ENCODE measurements at places on chromosomes 7 and 10.

DNA sequence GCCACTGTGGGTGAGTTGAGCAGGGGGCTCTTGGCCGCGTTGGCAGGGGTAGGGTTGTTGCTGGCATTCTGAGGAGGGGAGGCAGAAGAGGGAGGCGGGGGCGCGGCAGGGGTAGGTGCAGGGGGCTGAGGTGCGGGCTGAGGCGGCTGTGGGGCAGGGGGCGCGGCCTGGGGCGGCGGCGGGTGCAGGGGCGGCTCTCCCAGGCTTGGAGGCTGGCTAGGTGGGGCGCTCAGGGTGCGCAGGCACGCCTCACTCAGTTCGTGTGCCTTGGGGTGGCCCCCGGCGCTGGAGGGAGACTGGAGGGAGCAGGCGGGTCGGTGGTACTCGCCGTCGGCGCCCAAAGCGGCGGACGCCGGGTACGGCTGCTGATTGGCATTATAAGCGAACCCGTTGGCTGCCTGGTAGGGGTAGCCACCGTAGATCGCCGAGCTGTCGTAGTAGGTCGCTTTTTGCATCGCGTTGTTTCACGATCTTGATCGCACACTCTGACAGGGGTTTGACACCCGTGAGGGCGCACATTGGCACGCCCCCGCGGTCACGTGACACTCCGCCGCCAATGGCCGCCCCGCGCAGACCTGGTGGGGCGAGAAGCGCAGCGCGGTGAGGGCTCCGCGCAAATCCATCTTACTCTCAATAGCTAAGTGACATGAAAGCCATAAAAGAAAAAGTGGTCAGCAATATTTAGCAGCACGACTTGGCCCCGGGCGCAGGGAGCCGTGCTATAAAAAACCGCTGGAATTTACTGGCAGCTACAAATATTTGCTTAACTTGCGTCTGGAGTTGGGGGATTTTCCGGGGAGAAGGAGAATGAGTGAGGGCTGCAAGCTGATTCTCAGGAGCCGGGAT is 7.9 kb upstream of the HOXA2 start:
- no peak for DNase-seq

- DNase-seq = no peak
Measured at GRCh38 chr7:26891400-26892350, 27.3 kb upstream of the SKAP2 start.

- no peak for DNase-seq
Measured at GRCh38 chr10:133489816-133490588, 36.3 kb downstream of the SCART1 start.

- no peak for DNase-seq
Measured at GRCh38 chr7:151655555-151655954, 135.9 kb upstream of the RHEB start.

DNA sequence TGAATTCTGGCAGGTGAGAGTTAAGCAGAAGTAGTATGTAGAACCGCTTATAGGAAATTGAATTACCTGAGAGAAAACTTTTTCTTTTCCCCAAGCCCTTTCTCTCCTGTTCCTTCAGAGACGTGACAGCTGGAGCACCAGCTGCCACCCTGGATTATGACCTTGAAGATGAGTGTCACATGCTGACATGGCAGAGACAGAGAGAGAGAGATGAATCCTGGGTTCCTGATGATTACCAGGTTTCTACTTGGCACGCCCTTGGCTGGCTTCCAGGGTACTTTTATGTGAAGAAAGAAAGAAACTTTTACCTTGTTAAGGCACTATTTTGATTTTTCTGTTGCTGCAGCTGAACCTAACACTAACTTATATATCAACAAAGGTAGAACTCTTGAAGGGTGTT is 99.9 kb downstream of the GPR26 start:
- DNase-seq = peak; percentile 4

GRCh38 chr10:12214763-12215218 is 18.8 kb downstream of the CDC123 start:
- DNase-seq = peak; percentile 85

- peak; percentile 93 for DNase-seq
Measured at GRCh38 chr10:101067356-101068083, 5.7 kb downstream of the KAZALD1 start.

- DNase-seq = no peak
Measured at GRCh38 chr10:86252556-86252955, 114.0 kb downstream of the GRID1 start.

DNA sequence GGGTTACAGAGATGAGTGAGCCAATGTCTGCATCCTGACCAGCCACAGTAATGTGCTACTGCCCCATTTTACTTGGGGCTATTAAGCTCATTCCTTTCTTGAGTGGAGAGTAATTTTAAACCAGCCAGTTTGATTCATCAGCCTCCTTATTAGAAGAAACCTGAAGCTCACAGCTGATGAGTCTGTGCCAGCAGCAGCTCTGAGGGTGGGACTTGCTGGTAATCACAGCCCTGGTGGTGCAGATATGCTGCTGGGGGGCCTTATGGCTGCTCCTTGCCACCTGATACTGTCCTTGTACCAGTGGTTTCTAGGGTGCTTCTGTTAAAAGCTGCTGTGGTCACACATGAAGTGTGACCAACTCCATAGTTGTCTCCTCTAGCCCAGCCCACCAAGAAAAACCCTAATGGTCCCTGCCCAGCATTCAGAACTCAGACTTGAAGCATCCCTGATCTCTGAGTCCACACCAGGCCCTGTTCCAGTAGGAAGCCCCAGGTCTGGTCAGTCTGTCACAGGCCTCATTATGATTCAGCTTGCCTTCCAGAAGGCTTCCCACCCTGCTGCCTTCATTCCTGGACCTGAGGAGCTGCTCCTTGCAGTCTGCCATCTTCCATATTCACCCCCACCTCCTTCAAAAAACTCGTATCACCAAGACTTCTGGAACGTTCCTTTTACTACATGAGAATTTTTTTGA is 28.9 kb upstream of the RBM20 start:
- DNase-seq = no peak

DNA sequence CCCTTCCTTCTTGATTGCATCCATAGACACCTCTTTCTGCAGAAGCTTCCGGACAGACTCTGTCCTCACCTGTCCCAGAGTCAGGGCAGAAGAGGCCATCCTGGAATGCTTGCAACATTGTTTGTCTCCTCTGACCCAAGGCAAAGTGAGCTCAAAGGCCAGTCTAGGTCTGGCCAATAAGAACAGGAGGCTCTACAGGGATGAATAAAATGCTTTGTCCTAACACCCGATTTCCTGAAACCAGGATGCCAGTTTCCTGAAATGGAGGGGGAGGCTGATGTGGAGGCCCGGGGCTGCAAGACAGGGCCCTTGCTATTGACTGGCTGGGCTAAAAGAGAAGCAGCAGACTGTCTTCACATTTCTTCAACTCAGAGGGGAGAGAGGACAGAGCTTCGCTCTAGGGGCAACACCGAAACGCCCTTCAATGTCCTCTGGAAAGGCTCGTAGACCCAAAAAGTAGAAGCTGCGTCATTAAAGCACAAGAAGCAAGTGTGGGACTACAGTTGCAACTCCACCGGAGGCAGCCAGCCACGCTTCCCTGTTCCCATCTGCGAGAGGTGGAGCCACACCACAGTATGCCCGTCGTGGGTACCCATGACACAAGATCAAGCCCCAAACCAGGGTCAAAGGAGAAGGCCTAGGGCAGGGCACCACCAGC is 29.1 kb upstream of the NDST2 start:
- no peak for DNase-seq

DNA sequence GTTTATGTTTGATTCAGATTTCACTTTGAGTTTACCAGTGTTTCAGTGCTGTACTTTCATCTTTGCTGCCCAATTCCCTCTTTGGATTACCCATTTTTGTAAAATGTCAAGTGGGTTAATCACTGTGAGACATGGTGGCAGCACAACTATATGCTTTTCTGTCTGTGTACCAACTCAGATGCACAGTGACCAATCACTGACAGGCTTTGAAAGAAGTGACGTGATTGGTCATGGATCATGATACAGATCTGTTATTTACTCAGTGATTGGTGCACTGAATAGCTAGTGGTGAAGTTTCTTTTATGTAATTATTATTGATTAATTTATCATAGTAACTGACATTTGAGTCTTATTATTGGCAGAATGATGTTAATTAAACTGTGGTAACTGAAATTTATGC is 126.9 kb downstream of the SDK1 start:
- no peak for DNase-seq

DNA sequence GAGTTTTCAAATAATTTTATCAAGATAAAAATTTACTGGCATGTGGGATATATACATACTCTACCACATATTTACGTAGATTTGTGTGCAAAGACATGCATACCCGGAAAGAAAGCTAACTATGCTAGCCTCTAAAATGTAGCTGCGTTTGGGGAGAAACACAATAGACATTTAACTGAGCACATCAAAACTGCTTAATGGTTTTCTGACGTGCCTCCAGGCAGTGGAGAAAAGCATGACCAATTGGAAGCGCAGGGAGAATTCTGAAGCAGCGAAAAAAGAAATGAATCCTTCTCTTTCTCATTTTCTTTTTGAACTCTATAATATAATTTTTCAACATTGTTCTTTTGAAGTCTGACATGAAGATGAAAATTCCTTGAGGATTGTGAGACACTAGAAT is 60.3 kb upstream of the LYZL1 start:
- DNase-seq = no peak

GRCh38 chr10:4035599-4035945 is 250.6 kb upstream of the KLF6 start:
- DNase-seq = no peak

GRCh38 chr10:22849077-22849805 is 78.6 kb upstream of the ARMC3 start:
- DNase-seq = no peak

DNA sequence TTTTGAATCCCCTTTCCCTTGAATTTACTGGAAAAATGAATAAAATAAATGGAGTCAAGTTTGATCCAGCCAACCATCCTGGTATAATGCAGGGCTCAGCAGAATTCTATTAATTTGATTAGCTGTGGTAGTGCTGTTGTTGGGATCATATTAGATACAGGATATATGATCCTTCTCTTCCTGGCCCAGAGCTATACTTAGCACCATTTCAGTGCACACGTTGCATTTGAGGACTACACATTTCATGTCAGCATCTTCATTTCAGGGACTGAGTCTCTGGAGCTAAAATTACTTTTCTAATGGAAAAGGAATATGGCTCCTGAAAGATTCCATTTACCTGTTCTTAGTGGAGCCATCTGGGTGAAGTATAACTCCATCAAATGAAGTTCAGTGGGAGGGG is 240.3 kb downstream of the BMPER start:
- DNase-seq = no peak

DNA sequence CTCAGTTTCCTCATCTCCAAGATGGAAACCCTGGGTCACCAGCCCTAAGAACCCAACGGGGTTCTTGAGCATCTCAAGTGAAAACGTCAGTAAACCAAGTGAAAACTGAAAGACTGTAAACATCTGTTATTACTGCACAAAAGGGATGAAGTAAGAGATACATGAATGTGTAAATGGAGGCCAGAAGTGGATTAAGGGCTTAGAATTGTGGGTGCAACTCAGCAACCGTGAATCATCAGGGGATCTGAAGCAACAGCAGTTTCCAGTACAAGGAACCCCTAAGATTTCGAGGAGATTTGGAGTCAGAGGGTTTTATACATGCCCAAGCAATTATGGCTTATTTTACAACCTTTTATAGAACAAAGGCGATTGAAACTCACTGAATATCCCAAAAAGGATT is 95.7 kb upstream of the SVIL start:
- no peak for DNase-seq

GRCh38 chr10:115045499-115045898 is 47.7 kb upstream of the ATRNL1 start:
- DNase-seq = no peak

DNA sequence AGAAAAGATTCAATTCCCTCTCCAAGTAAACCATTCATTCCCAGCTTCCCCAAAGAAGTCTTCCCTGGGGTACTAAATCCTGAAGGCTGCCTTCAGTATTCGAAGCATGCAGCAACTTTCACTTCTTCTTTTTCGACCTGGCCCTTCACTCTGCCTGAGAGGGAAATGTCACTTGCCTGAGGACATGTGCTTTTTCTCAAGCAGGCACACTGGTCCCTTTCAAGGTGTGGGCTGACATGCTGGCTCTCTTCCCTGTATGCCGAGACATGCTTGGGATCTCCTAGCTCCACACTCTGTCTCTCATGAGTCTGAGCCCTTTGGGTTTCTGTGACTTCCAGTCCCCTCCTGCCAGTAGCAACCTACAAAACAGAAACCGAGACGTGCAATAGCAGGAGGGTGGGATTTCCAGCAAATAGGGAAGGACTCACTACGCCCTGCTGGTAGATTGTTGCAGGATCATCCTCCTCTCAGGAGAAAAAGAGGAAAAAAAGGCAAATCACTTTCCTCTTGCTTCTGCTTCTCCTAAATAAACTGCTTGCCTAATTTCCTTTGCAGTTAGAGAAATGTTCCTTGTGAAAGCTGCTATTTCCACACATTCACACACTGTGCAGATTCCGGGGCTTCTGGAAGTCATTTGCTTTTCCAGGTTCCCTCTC is 33.5 kb downstream of the FIGNL1 start:
- DNase-seq = no peak

GRCh38 chr10:78820007-78820362 is 248.8 kb upstream of the ZMIZ1 start:
- DNase-seq = no peak

- no peak for DNase-seq
Measured at GRCh38 chr10:99852481-99853213, 70.2 kb downstream of the ABCC2 start.

GRCh38 chr7:157401567-157402387 is 65.0 kb downstream of the DNAJB6 start:
- DNase-seq = peak; percentile 96

GRCh38 chr7:143384661-143385631 is 3.8 kb downstream of the ZYX start:
- no peak for DNase-seq

DNA sequence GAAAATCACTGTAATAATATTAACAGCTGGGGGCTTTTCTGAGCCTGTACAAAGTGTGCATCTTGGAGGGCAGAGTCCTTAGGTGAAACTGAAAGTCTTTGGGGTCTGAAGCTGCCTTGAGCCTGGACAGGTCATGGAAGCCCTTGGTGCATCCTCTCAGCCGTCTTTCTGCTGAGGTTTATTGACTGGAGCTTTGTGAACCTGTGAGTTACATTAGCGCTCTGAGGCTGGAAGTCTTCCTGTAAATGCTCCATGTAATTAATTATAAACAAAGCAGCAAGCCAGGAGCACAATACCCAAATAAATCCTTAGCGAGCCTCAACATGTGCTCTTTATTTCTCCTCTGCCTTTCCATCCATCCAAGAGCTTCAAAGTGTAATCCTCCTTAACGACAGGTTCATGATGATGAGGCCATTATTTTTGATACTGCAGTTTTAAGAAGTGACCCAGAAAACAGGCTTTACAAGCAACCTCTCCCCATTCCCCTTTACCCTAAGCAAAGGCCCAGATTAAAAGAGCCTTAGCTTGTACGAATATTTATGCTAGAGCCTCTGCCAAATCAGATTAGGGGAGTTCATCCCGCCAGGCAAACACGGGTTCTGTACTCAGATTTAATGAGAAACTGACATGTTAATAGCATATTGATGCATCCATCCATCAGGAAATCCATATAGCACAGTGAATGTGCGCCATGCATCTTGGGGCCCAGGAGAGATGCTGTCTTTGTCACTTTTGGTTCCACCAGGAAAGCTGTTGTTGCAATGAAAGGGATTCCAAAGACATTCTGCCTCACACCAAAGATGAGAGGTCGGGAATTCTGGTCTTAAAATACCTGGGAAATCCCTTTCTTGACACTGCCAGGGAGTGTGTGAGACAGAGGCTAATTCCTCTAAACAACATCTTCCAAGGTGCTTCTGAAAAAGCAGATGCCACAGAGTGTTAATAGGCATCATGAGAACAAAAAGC is 118.1 kb downstream of the ANLN start:
- DNase-seq = no peak

- no peak for DNase-seq
Measured at GRCh38 chr10:33382216-33382600, 47.7 kb upstream of the NRP1 start.

GRCh38 chr7:127986581-127987521 is 44.4 kb downstream of the LRRC4 start:
- DNase-seq = peak; percentile 92

Measured in hematopoietic multipotent progenitor cell treated with erythropoietin and hydrocortisone succinate and interleukin-3 and kit ligand, for 8 days (in vitro differentiated cells).